ENCODE measurements at places on chromosomes 12 and 14.

- no peak for DNase-seq
These were observed 125.9 kb downstream of the ZNF664 start for GRCh38 chr12:124098887-124099286.

DNA sequence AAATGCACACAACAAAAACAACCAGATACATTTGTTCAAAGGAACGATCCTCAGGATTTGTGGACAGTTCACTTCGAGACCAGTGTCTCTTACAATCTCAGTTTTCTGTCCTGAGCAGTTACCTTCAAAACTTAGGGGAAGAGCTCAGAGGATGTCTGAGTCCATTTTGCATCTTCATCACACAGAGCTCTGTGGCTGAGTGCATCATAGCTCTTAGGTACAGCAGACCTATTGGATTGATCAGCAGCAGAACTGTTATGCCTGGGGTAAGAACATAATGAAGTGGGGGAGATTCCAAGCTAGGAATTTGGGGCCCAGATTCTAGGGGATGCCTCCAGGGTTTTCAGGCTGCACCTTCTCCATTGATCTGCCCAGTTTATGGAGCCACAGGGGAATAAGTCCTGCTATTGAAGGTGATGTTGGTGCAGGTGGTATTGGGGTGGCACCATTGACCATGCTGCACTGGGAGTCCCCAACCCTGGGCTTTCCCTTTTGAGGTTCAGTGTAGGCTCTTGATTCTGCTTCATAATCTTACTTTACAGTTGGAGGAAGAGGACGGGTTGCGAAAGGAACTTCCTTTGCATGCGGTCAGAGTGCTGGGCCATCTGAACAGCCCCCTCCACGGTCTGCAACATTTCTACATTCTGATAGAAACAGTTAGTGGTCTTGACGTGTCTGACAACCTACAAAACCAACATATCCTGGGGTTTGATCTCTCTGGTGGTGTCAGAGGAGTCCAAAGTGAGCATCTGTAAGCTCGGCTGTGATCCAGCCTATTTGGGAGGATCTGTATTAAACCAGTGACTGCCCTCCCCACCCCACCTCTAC is 112.8 kb downstream of the CHST11 start:
- no peak for DNase-seq

- DNase-seq, result no peak
These were observed 9.7 kb downstream of the CACNA2D4 start for GRCh38 chr12:1908758-1909157.

DNA sequence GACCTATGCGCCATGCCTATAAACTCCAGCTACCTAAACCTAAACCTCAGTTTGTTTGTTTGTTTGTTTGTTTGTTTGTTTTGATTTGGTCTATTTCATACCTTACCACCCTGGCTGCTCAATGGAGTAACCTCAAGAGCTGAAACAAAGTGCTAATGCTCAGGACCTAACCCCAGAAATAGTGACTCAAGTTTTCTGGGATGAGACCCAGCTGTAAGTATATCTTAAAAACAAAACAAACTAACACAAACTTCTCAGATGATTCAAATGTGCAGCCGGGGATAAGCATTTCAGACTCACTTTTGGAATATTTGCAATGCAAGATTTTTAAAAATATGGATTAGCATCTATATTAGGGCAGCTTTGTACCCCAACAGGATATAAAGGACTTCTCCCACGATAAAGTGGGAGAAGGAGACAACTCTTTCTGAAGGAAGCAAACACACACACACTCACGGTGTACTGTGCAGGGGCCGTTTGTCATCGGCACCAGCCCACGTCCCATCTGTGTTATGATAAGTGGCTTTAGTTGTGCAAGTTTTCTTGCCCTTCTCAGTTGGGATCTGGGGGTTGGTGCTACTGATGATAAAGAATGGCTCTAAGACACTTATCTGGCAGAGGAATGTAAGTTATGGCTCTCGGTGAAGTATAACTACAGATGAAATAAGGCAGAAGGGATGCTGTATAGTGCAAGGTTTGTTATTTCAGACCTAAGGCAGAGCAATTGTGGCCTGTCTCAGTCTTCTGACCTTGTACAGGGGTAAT is 516.7 kb upstream of the TMEM132C start:
- DNase-seq, result no peak

DNA sequence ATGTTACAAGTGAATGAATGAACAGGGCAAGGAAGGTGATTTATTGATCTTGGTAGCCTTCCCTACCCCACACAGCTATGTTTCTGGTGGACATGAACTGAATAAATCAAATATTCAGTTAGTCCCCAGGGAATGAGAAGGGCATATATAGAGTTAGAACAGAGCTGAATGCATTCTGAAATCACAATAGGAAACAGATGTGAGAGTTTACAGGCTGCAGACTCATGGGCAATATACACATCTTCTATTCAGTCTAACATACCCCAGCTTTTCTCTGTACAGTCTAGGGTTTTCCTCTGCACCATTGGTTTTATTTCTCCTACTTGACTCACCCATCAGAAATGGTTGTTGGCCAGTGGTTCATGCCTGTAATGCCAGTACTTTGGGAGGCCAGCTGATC is 7.3 kb upstream of the STX2 start:
- no peak for DNase-seq

Measured in epithelial cell of proximal tubule (primary cell).